B cell (primary cell): ENCODE measurements at places on chromosomes 16 and 17. TPM values are rescaled to one million over a fixed set of nuclear protein-coding genes. Genes with fewer than 3 reads are reported as not detected.

DNA sequence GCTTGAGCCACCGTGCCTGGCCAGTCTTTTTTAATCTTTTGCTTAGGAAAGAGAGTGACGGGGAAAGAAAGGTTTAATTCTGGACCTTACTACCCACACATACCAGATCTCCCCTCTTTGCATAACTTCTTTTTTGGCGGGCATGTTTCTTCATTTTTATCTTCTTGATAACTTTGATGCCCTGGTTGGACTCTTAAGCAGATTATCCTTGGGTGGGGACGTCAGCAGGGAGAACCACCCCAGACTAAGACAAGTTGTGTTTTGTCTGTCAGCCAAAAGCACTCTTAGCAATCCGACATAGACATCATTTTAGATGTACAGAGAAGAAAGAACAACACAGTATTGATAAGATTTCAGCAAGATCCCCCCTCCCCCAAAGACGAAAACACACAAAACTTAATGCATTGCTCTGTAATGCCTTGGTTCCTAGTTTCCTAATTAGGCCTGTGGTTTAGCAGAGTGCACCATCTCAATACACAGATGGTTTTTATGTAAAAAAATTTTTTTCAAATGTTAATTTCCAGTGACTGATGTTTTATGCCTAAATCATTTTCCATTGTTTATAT lies 99.9 kb downstream of the MSI2 start:
- H3K4me1 ChIP-seq, result peaks cover 40% of the 10 kb centered on the region
- DNase-seq, result peak; percentile 32
- no peaks in the 10 kb centered on the region for H3K27me3 ChIP-seq
- no peak overlapping the region for H3K4me3 ChIP-seq
- peak overlapping the region; percentile 43 for H3K27ac ChIP-seq

DNA sequence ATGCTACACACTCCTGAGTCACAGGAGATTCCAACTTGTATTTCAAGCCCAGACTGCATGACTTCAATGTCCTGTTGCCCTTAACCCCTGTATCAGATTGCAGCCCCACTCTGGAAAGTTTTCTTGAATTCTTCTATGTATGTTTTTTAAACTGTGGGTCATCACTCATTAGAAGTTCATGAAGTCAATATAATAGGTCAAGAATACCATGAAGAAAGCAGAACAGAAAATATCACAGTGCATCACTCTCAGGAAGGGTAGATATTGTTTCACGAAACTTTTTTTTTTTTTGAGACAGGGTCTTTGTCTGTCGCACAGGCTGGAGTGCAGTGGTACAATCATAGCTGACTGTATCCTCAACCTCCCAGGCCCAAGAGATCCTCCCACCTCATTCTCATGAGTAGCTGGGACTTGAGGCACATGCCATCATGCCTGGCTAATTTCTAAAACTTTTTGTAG lies 20.5 kb downstream of the PRKCB start:
- H3K4me1 ChIP-seq, result peaks cover 98% of the 10 kb centered on the region
- H3K27ac ChIP-seq, result peak overlapping the region; percentile 86
- no peak overlapping the region for H3K4me3 ChIP-seq
- H3K27me3 ChIP-seq, result no peaks in the 10 kb centered on the region
- no peak for DNase-seq

GRCh38 chr16:85270374-85270773 lies 158.1 kb upstream of the CIBAR2 start:
- no peak for DNase-seq
- peaks cover 5% of the 10 kb centered on the region for H3K27me3 ChIP-seq
- H3K4me3 ChIP-seq, result no peak overlapping the region
- H3K4me1 ChIP-seq, result no peaks in the 10 kb centered on the region
- H3K27ac ChIP-seq, result no peak overlapping the region

GRCh38 chr16:8888951-8889892 lies 7.1 kb downstream of the LITAFD start:
- H3K4me1 ChIP-seq, result peaks cover 52% of the 10 kb centered on the region
- no peaks in the 10 kb centered on the region for H3K36me3 ChIP-seq

The CDH11 gene
- not detected in 2 replicates for total RNA-seq

The NDUFB10 gene
- total RNA-seq, result 63.7 and 70.4 TPM in 2 replicates

The ZNF200 gene
- total RNA-seq, result 16.1 and 20.1 TPM in 2 replicates

DNA sequence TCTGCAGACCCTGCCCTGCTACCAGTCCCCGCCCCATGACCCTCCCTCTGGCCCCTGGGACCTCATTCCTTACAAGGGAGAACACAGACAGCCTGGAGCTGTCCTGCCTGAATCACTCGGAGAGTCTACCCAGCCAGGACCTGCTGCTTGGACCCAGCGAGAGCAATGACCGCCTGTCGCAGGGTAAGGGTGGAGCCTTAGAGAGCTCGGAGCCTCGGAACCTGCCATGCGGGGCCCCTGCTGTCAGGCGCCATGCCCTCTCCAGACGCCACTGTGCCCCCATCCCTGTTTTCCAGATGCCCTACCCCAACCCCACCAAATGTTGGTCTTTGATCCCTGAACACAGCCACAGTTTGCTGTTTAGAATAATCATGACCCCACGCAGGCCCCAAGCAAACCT lies 5.6 kb downstream of the SH2B1 start:
- no peak for DNase-seq
- no peaks in the 10 kb centered on the region for H3K27me3 ChIP-seq
- H3K4me3 ChIP-seq, result no peak overlapping the region
- peaks cover 3% of the 10 kb centered on the region for H3K4me1 ChIP-seq

The FBXO39 gene
- 0.70 TPM in 1 of 2 replicates, not detected in the other for total RNA-seq

GRCh38 chr17:73748508-73748907 lies 104.3 kb upstream of the SDK2 start:
- no peak overlapping the region for H3K4me3 ChIP-seq
- H3K36me3 ChIP-seq, result no peaks in the 10 kb centered on the region
- no peaks in the 10 kb centered on the region for H3K27me3 ChIP-seq
- H3K4me1 ChIP-seq, result no peaks in the 10 kb centered on the region
- DNase-seq, result no peak

DNA sequence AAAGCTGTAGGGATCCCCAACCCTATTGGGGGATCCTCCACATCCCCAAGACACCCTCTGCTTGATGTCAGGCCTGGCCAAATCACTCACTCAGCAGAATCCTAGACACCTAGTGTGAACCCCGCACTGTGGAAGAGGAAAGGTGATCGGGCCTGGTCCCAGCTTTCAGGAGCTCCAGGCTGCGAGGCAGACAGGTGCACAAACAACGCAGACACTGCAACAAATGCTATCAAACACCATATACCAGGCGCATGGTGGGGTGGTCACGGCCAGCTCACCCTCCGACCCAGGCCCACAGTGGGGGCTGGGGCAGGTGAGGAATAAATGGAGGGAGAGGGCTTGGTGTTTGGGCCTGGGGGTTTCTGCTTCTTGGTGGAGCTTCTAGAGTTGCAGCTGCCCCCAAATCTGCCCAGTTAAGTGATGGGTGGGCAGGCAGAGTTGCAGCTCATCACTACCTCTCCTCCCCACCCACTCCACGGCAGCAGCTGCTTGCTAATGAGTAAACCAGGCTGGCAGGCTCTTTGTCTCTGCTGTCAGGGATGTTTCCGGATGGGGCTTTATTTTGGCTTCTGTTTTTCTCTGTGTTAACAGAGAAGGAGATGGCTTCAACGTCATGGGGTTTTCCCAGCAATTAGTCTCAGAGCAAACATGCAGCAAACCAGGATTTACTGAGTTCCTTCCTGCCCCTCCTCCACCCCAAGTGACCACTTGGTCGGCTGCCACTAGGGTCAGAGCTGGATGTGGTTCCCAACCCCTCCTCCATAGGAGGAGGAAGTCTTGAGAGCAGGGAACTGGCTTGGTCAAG lies 46.6 kb downstream of the PECAM1 start:
- H3K4me1 ChIP-seq, result no peaks in the 10 kb centered on the region
- no peaks in the 10 kb centered on the region for H3K27me3 ChIP-seq
- H3K27ac ChIP-seq, result no peak overlapping the region
- H3K4me3 ChIP-seq, result no peak overlapping the region

The PTGES3L gene
- 0.94 and 1.1 TPM in 2 replicates for total RNA-seq

- H3K27me3 ChIP-seq, result peaks cover 56% of the 10 kb centered on the region
- H3K4me3 ChIP-seq, result peak overlapping the region; percentile 57
- no peaks in the 10 kb centered on the region for H3K36me3 ChIP-seq
Observed at GRCh38 chr16:23753908-23754593, 775 bp upstream of the CHP2 start.
